SJSA1 (cell line): ENCODE measurements at places on chromosomes 12 and 14. TPM values are rescaled to one million over a fixed set of nuclear protein-coding genes. Genes with fewer than 3 reads are reported as not detected.

DNA sequence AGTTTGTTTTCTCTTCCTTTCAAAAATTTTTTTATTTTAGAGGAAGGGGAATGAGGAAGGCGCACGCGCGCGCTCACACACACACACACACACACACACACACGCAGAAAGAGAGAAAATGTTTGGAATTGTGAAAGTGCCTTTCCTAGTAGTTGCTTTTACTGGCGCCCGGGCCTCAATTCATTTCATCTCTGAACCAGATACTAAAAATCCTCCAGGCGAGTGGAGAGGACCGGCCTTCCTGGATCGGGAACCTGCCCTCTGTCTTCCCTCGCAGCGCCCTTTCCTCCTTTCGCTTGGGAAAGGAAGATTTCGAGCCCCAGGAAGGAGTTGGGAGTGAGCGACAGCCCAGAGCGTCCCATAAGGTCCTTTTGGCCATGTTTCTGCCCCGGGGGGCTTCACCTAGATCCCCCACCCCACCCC lies 7.8 kb upstream of the TBX3 start:
- no peak for DNase-seq
- peaks cover 8% of the 10 kb centered on the region for H3K4me1 ChIP-seq
- H3K27me3 ChIP-seq, result no peaks in the 10 kb centered on the region
- H3K27ac ChIP-seq, result no peak overlapping the region
- no peaks in the 10 kb centered on the region for H3K36me3 ChIP-seq

DNA sequence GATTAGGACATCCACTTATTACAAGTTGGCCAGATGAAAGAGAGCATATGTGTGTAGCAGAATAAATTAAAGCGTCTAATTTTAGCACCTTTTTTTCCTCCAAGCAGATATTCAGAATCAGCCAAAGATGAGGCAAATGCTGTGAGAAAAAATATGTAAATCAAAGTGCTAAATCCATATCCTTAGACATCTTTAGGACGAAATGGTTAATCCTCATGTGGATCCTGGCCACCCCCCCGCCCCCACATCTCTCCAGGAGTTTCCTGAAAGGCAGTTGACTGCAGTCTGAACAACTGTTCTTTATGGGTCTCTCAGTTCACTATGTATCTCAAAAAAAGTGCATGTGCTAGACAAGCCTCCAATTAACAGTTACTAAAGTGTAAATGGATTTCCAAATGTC lies 1768.1 kb upstream of the SEL1L start:
- no peaks in the 10 kb centered on the region for H3K36me3 ChIP-seq
- H3K27me3 ChIP-seq, result no peaks in the 10 kb centered on the region
- no peak overlapping the region for H3K27ac ChIP-seq
- H3K4me1 ChIP-seq, result no peaks in the 10 kb centered on the region
- DNase-seq, result no peak

DNA sequence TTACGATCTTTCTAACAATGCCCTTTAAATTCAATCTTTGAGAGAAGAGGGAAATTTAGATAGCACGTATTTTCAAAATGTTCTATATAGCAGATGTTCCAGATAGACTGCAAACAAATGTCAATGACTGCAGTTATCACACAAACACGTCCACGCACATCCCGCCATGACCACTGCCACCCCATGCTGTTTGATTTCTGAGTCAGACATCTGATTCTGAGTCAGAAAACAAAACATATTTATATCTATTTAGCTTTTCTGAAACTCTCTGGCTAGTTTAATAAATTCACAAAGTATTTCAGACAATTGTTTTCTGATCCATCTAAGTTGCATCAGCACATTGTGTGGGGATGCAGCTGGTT lies 105.9 kb upstream of the BCAT1 start:
- no peaks in the 10 kb centered on the region for H3K4me1 ChIP-seq
- H3K27ac ChIP-seq, result no peak overlapping the region
- no peak for DNase-seq

The RHOJ gene
- 0.32 and 2.8 TPM in 2 replicates for total RNA-seq

DNA sequence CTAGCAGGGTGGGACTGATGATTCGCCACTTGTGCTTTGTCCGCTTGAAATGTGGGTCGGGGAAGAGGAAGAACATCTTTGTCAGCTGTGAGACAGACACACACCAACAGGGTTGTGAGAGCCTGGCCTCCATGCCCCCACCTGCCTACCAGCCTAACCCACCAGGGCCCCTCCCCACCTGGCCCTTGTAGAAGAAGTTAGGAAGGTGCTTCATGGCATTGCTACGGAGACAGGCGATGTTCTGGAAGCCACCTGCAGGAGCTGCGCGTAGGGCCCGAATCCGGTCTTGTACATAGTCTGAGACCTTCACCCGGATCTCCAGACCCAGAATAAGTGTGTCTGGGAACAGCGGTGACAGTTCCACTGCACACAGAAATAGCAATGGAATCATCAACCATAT lies 2.3 kb downstream of the METTL1 start:
- H3K27me3 ChIP-seq, result peaks cover 31% of the 10 kb centered on the region
- DNase-seq, result no peak
- H3K4me1 ChIP-seq, result peaks cover 52% of the 10 kb centered on the region

GRCh38 chr12:4552191-4552590 lies 9.8 kb upstream of the DYRK4 start:
- peaks cover 79% of the 10 kb centered on the region for H3K36me3 ChIP-seq
- no peaks in the 10 kb centered on the region for H3K27me3 ChIP-seq
- no peaks in the 10 kb centered on the region for H3K4me1 ChIP-seq
- no peak overlapping the region for H3K4me3 ChIP-seq
- DNase-seq, result no peak

- H3K4me1 ChIP-seq, result no peaks in the 10 kb centered on the region
- DNase-seq, result no peak
- peaks cover 33% of the 10 kb centered on the region for H3K27me3 ChIP-seq
- no peak overlapping the region for H3K4me3 ChIP-seq
- no peaks in the 10 kb centered on the region for H3K36me3 ChIP-seq
Observed at GRCh38 chr12:51839310-51839947, 9.1 kb downstream of the FIGNL2 start.

The C12orf43 gene
- total RNA-seq, result 14.8 and 23.2 TPM in 2 replicates

GRCh38 chr12:124792961-124793441 lies 70.7 kb downstream of the SCARB1 start:
- H3K4me1 ChIP-seq, result peaks cover 6% of the 10 kb centered on the region; the same call in 1 of the 2 replicates
- H3K27ac ChIP-seq, result no peak overlapping the region
- DNase-seq, result peak; percentile 28

The RBMS2 gene
- 17.0 and 31.0 TPM in 2 replicates for total RNA-seq

DNA sequence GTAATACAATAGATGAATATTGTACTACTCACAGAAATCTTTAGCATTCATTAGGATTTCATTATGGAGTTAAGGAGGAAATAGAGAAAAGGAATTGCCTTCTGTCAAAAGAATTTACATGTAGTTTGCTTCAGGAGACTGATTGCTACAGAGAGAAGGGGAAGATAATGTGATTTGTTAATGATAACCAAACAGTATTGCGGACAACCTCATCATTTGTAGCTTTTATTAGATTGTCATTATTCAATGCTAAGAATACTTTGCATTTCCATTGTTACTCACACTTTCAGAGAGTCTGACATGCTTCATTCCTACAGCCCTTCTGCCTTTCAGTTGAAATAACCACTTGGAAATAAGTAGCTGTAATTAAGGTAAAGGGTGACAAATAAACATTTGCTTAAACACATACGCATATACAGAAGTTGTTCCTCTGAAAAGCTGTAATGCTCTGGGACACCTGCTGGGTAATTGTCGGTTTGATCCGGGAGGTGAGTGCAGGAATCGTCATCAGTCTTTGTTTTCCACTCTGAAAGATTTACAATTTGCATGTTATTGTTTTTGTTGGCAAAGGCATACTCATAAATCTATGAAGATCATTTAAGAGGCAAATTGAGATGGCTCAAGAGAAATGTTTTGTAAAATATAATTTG lies 600.2 kb downstream of the TRHDE start:
- no peak overlapping the region for H3K27ac ChIP-seq
- no peak for DNase-seq
- no peak overlapping the region for H3K4me3 ChIP-seq
- H3K4me1 ChIP-seq, result no peaks in the 10 kb centered on the region
- no peaks in the 10 kb centered on the region for H3K36me3 ChIP-seq

DNA sequence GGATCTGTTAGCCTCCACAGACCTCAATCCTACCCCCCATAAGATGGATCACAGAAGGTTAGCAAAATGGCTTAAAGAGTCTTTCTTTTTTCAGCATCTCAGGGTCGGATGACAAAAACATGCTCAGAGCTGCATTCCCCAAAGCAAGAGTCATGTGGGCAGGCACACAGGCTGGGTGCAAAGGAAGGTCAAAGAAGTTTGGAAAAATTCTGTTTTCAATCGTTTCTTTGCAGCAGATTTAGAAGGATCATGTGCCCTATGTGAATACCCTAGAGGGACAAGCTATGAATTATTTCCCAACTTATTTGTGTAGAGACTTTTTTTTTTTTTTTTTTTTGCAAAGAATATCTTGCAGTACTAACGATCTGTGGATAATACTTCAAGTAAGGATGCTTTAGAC lies 845.4 kb downstream of the VRK1 start:
- no peaks in the 10 kb centered on the region for H3K36me3 ChIP-seq
- H3K27me3 ChIP-seq, result no peaks in the 10 kb centered on the region
- DNase-seq, result no peak
- no peak overlapping the region for H3K4me3 ChIP-seq

- H3K4me3 ChIP-seq, result no peak overlapping the region
- H3K4me1 ChIP-seq, result no peaks in the 10 kb centered on the region
- H3K27me3 ChIP-seq, result no peaks in the 10 kb centered on the region
Observed at GRCh38 chr12:22459838-22460490, 84.4 kb downstream of the C2CD5 start.

DNA sequence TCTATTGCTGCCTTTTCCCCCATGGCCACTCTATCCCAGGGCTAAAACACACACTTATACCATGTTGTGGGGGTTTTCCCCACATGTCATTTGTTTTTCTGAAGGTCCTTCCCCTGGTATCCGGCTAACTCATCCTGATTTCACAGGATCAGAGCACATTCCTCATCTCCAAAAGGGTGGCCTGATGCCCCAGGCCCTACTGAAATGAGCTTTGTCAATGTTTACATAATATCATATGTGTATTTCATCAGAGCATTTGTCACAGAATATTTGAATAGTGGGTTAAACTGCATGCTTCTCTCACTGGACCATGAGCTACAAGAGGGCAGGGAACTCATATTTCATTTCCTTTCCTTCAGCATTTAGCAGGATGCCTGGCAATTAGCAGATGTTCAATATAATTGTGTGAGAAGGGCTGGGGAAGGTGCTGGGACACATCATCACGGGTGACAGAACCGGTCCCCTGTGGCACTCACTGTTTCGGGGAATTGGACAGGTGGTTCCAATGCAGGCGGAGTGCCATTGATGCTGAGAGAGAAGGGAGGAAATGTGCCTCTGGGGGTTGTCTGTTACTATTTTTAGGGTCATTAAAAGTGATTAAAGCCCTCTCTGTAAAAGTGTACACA lies 26.8 kb downstream of the EMP1 start:
- H3K4me1 ChIP-seq, result peaks cover 28% of the 10 kb centered on the region
- no peak overlapping the region for H3K4me3 ChIP-seq
- DNase-seq, result peak; percentile 74
- no peaks in the 10 kb centered on the region for H3K27me3 ChIP-seq
- peak overlapping the region; percentile 72 for H3K27ac ChIP-seq
- peaks cover 11% of the 10 kb centered on the region for H3K36me3 ChIP-seq

- no peak overlapping the region for H3K27ac ChIP-seq
- no peaks in the 10 kb centered on the region for H3K36me3 ChIP-seq
- H3K4me1 ChIP-seq, result 0 out of 2 replicates have a peak, but pooled peaks cover 5% of the 10 kb centered on the region
- H3K4me3 ChIP-seq, result no peak overlapping the region
Observed at GRCh38 chr14:58663494-58664111, 25.8 kb downstream of the DACT1 start.

GRCh38 chr12:77120156-77121085 lies 55.1 kb upstream of the E2F7 start:
- H3K4me3 ChIP-seq, result no peak overlapping the region
- H3K4me1 ChIP-seq, result peaks cover 71% of the 10 kb centered on the region
- H3K36me3 ChIP-seq, result no peaks in the 10 kb centered on the region
- no peaks in the 10 kb centered on the region for H3K27me3 ChIP-seq
- peak; percentile 61 for DNase-seq
- H3K27ac ChIP-seq, result peak overlapping the region; percentile 93

DNA sequence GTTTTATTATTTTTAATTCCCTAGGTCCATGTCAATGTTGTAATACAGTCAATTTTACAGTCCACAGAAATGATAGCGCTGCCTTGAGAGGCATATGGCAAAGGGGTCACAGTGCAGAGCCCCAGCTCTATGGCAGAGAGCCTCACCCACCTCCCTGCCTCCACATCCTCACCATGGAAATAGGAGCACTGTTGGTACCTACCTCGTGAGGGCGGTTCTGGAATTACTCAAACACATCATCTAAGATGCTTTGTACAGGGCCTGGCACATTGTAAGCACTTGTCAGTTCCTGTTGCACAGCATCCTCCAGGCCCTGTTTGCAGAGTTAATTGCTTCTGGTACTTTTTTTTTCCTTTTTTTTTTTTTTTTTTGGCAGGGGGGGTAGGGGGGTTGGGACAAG lies 4.1 kb upstream of the AKAP5 start:
- no peak for DNase-seq
- H3K4me3 ChIP-seq, result no peak overlapping the region
- H3K4me1 ChIP-seq, result peaks cover 10% of the 10 kb centered on the region
- no peak overlapping the region for H3K27ac ChIP-seq
- no peaks in the 10 kb centered on the region for H3K27me3 ChIP-seq
- H3K36me3 ChIP-seq, result peaks cover 37% of the 10 kb centered on the region

GRCh38 chr12:8987163-8987562 lies 2.2 kb upstream of the KLRG1 start:
- no peak overlapping the region for H3K4me3 ChIP-seq
- no peak for DNase-seq
- no peaks in the 10 kb centered on the region for H3K4me1 ChIP-seq
- no peak overlapping the region for H3K27ac ChIP-seq
- no peaks in the 10 kb centered on the region; the same call in 1 of the 2 replicates for H3K27me3 ChIP-seq
- H3K36me3 ChIP-seq, result no peaks in the 10 kb centered on the region

DNA sequence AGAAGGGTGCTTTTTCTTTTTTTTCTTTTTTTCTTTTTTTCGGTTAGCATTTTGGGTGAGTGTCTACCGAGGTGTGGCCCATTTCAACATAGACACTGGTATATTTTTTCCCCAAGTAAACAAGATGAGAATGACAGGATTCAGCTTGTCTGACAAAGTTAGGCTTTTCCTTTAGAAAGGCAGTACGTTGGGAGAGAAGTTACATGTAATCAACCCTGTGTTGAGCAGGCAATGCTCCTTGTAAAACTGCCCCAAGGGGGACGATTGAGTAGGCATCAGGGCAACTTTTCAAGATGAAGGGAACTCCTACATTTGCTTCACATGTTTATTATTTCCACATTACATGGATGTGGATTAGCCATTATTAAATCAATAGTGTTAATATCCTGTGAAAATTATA lies 1.7 kb downstream of the EMP1 start:
- H3K27ac ChIP-seq, result peak overlapping the region; percentile 89
- peak; percentile 48 for DNase-seq
- peaks cover 69% of the 10 kb centered on the region for H3K4me1 ChIP-seq
- H3K27me3 ChIP-seq, result no peaks in the 10 kb centered on the region
- peaks cover 37% of the 10 kb centered on the region for H3K36me3 ChIP-seq

DNA sequence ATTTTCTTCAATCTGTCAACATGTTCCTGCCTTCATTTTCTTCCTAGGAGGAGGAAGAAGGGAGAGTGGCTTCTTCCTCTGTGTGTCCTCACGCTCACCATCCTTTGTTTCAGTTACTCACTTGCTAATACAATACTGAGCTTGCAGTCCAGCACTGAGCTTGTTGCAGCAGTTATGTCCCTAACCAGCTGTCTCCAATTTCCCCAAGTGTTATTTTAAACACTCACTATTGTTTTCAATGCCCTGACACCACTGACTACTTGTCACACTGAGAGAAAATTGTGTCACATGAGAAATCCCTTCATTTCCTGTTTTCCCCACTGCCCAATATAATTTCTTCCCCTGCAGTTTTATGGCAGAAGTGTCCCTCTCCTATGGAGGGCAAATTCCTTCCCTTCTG lies 53.4 kb downstream of the HSD17B6 start:
- no peaks in the 10 kb centered on the region for H3K4me1 ChIP-seq
- H3K36me3 ChIP-seq, result no peaks in the 10 kb centered on the region
- no peak for DNase-seq
- H3K4me3 ChIP-seq, result no peak overlapping the region
